ENCODE measurements at places on chromosomes 5 and 9. TPM values are rescaled to one million over a fixed set of nuclear protein-coding genes. Genes with fewer than 3 reads are reported as not detected.

DNA sequence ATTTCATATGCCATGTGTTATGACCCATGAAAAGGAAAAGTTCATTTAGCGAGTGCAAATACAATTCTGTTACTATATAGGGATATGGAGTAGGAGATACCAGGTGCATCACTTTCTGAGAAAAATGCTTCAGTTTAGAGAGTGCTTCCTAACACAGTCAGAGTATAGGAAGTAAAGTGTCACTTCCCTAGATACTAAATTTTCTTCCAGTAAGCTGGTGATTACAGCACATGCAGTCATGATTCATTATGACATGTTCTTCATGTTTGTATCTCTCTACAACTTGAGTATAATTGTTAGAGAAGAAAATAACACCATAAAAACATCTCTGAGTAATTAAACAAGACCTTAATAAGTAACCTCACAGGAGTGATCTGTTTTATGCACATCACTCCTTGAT is 837.0 kb downstream of the DNAH5 start:
- DNase-seq = no peak

Gene GDF9
- polyA plus RNA-seq = 1.2 TPM

DNA sequence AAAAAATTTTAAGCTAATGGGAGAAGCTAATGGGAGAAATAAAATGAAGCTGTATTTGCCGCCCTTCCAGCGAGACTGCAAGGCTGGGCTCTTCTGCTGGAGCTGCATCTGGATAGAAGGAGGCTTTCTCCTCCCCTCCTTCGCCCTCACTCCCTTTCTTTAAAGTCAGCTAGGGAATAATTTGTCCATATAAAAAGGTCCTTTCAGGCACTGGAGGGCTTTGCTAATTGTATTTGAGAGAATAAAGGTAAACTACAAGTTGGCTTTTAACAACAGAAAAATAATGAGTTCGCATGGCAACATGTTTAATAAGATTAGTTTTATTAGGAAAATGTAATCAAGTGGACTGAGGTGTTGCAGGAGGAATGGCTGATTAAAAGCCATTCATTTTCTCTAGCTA is 41.3 kb downstream of the NPR3 start:
- DNase-seq = no peak

Gene XRCC4
- polyA plus RNA-seq = 2.4 TPM

Gene PCDHGA11
- 0.18 TPM for polyA plus RNA-seq

DNA sequence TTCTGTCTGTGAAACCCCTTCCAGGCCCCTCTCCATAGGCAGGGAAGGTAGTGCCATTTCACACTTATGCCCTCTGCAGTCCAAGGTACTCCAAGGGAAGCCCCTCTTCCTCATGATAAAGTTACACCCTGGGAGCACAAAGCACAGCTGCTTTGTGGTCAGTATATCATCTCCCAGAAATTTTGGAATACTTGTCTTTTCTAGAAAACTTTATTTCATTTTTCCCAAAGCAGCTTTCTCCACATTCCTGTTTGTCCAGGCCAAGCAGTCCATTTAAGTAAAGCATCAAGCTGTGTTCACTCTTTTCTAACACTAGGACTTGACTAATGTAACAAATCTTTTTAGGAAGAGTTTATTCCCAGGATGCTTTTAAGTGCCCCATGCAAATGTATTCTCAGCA is 371.8 kb upstream of the RGMB start:
- no peak for DNase-seq

DNA sequence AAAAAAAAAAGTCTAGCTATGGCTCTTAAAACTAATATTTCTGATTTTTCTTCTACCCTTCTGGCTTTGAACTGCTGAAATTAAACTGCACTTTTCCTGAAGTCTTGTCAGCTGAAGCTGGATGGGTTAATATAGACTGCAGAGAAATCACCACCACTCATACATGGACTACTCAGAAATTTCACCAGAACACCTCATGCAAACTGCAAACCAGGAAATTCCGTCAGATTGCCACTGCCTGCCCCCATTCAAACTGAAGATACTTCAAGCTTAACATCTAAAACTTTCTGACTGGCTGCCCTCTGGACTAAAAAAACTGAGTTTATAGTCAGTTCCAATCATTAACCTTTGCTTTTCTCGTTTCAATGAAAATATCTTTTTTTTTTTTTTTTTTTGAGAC is 11.6 kb upstream of the ANXA2R start:
- no peak for DNase-seq

GRCh38 chr5:3352711-3353110 is 242.9 kb upstream of the IRX1 start:
- DNase-seq = no peak

- no peak for DNase-seq
Measured at GRCh38 chr5:35138232-35138631, 90.5 kb upstream of the AGXT2 start.
